ENCODE measurements at places on chromosomes 7 and 10. TPM values are rescaled to one million over a fixed set of nuclear protein-coding genes. Genes with fewer than 3 reads are reported as not detected.

DNA sequence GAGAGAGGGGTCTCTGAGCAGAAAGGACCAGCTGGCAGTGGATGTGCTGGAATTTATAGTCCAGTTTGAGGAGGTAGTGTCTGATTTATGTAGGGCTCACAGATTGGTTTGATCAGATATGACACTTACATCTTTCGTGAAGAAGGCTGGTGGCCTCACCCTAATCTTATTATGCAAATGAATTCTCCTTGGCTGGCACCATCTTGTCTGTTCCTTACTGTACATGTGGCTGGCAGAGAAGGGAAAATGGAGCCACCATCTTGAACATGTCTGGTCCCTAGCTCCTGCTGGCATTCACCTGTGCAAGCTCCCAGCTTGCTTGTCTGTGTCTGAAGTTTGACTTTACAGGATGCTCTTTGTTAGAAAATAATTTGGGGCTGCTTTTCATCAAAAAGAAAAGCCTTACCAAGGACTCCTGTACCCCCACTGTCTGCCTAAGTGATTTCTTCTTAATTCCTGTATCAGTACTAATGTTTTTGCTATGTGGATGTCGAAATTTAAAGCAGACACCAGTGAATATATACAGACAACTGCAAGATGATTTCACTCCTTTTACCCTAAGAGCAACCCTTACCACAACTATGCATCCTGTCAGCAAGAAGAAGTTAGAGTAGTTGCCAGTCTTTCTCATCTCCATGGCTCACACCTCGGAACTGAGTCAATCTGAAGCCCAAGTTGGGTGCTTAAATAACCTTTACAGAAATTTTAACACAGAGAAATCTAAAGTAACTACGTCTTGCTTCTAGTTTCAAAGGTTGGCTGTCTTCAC, 322.0 kb upstream of the SEMA3D start:
- no peak for DNase-seq

DNA sequence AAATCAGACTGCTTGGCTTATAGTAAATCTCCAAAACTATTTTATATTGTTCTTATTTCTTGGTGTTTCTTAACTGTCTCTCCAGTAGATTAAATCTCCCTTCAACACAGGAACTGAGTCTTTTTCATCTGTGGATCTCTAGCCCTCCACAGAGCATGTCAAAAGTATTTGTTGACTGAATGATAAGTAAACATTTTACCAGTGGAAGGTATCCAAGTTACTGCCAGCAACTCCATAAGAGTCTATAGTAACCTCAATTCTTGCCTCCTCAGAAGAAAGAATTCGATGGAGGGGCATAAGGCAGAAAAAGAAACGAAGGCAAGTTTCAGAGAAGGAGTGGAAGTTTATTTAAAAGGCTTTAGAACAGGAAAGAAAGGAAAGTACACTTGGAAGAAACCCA, 293.9 kb upstream of the DKK1 start:
- no peak for DNase-seq

GRCh38 chr7:70700941-70701425, 431.0 kb upstream of the GALNT17 start:
- no peak for DNase-seq

DNA sequence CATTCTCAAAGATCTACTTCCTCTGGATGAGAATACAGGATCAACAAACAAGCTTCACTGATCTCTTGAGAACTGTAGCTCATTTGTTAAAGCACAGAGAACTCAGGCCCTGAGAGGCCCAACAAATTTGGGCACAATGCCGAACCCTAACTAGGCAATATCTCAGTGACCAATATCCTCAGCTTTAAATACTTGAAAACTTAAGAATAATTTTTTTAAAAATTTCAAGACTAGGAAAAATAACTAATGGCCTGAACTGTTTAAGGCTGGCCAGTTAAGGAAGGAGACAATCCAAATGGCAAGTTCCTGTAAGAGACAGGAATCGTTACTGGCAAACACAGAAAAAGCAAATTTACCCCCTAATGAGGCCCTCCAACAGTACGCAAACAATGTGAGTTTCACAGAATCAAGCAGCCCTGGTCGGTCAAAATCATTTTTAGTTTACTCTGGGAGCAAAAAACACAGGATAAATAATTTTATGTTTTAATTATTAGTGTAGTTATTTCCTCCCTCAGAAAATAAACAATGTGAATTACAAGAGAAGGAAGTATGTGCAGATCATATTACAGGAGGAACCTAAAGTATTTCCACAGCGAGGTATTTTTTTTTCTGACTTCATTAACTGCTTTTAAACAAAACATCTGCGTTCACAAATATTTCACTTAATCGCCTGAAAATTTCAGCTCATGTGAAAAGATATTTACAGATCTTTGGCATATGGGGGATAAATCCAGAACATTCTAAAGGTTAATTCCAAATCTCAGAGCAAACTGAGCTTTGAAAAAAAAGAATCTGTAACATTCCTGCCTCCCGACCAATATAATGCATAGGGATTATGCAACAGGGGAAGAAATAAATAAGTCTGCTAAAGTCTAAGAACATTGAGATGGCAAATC, 39.5 kb downstream of the NT5C2 start:
- DNase-seq, result no peak

DNA sequence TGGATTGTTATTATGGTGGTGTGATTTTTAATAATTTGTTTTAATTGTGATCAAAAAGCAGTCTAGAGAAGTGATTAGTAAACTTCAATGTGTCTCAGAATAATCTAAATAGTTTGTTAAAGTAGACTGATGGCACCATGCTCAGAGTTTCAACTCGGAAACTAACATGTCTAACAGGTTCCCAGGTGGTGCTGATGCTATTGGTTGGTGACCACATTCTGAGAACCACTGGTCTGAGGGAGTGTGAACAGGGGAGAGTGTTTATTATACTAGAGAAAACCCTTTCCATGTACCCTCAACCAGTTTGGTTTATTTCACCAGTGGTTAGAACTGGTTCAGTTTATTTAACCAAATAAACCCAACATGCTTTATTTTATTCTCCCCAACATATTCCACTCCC, 42.0 kb upstream of the LSM8 start:
- DNase-seq, result no peak

DNA sequence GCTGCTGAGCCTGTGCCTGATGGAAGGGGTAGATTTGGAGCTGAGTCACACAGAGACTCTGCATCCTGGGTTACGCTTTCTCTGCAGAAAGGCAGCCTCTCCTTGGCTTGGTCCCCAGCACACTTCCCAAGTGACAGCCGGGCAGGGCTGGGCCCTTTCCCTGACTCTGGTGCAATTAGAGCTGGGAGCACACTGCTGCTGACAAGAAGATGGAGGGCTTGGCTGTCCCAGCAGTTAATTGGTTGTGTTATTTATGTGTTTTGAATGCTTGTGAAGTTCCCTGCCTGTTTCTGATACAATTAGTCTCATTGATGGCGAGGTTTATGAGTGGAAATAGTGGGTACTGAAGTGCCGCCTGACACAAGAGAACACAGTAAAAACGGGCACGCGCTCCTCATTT, 123.6 kb downstream of the TCERG1L start:
- no peak for DNase-seq

Gene HK1
- total RNA-seq, result 63.4 TPM

Gene FBXW4
- 95.7 TPM for total RNA-seq

Gene CELF2
- 45.6 TPM for total RNA-seq

Gene FAM13C
- total RNA-seq, result 13.9 TPM
